ENCODE measurements at places on chromosomes 1 and 21.

GRCh38 chr1:2299131-2299627 lies 71.1 kb downstream of the SKI start:
- no peak for DNase-seq

- no peak for DNase-seq
Measured at GRCh38 chr1:147052143-147052542, 114.0 kb downstream of the NBPF12 start.

GRCh38 chr1:84504580-84505492 lies 1.4 kb upstream of the SPATA1 start:
- peak; percentile 69 for DNase-seq

DNA sequence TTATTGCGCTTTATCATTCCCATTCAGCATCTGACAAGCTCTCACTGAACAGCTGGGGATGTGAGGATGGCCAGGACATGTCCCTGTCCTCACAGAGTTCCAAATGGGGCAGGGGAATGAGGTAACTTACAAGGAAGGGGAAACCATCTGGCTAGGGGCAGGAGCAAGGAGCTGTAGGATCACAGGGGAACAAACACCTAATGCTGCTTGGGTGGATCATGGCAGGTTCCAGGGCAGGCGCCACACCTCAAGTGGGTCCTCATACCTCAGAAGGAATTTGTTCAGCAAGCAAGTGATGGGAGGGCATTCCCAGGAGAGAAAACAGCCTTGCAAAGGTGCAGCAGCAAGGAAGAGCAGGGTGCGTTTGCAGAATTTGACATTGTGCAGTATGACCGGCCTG lies 35.1 kb upstream of the GRIK3 start:
- no peak for DNase-seq

DNA sequence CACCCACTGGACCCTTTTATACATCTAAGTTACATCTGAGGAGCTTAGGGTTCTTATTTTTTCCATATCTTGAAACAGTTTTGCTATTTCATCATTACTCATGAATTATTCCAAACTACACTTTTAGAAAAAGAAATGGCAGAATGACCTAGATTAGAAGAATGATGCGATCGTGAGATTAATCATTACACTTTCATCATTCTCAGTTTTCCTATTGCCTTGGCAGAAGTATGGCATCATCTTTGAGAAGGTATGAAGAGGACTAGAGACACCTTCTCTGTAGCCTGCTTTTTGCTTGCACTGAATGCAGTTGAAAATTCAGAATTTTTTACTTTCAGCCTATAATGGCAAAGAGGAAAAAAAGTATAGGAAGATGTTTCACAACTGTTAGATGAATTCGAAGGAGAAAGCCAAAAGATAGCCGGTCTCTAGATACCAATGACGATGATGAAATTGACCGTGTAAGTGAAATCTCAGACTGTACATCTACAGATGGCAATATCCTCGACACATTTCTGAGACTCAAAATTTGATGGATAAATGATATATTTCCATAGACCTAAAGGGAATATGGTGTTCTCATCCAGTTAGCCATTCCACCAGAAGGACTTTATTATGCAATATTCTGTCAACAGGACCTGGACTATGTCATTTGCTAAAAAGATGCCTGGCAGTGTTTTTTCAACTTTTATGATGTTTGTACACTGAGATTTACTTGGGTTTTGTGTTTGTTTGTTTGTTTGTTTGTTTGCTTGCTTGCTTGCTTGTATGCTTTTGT lies 191.8 kb downstream of the TOMM20 start:
- no peak for DNase-seq

- peak; percentile 28 for DNase-seq
Measured at GRCh38 chr1:198196630-198197029, 39.8 kb downstream of the NEK7 start.

GRCh38 chr21:27429710-27430341 lies 462.9 kb upstream of the ADAMTS5 start:
- peak; percentile 97 for DNase-seq

GRCh38 chr1:166884040-166884642 lies 8.1 kb upstream of the TADA1 start:
- peak; percentile 15 for DNase-seq

- DNase-seq = no peak
Measured at GRCh38 chr1:235290740-235291502, 37.1 kb downstream of the ARID4B start.

DNA sequence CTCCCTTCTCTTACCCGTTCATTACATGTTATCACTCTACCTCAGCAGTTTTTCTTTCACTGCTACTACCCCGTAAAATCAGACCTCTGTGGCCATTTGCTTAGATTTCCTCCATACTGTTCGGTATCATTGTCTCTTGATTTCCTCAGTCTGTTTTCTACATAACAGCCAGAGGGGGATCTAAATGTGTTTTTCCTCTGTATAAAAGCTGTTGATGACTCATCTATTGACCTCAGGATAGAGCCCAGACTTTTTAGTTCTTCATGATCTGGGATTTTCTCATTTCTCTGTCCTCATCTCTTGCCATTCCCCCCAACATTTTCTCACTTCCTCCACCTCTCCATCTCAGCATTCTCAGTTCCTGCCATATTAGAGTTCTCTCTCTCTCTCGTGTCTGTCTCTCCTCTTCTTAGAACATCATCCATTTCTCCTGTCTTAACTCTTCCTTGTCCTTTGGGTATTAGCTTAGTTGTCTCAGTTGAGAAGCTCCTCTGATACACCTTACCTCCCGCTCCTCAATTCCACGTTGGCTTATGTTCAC lies 10.5 kb downstream of the OTUD3 start:
- peak; percentile 45 for DNase-seq

DNA sequence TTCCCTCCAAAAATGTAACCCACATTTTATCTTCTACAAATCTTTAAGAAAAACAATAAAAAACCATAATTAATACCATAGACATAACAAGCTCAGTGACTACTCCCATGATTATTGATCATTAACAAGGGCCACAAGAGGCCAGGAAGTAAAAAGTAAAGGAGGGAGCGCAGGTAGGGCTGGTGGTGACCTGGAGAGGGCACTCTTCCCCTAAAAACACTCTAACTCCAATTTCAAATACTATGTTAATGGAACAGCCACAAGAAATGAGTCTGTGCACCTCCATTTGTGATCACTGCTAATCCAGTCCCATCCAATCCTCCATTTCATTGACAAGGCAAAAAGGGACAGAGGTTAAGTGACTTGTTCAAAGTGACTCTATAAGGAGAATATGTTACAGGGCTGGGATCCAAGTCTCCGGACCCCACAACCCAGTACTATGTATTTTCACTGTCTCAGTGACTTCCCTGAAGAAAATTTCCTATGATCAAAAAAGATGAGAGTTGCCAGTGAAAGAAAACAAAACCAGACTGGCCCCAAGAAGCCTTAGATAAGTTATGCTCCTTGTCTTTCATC lies 41.2 kb upstream of the CFAP298 start:
- peak; percentile 29 for DNase-seq

- peak; percentile 15 for DNase-seq
Measured at GRCh38 chr1:236685917-236686814, at the start of gene ACTN2. Gene ACTN2, plus strand, starts transcription at chr1:236686499. Its CDS starts 175 bp downstream, at chr1:236686674.

GRCh38 chr1:56505792-56506743 lies 73.3 kb downstream of the PLPP3 start:
- DNase-seq = no peak

DNA sequence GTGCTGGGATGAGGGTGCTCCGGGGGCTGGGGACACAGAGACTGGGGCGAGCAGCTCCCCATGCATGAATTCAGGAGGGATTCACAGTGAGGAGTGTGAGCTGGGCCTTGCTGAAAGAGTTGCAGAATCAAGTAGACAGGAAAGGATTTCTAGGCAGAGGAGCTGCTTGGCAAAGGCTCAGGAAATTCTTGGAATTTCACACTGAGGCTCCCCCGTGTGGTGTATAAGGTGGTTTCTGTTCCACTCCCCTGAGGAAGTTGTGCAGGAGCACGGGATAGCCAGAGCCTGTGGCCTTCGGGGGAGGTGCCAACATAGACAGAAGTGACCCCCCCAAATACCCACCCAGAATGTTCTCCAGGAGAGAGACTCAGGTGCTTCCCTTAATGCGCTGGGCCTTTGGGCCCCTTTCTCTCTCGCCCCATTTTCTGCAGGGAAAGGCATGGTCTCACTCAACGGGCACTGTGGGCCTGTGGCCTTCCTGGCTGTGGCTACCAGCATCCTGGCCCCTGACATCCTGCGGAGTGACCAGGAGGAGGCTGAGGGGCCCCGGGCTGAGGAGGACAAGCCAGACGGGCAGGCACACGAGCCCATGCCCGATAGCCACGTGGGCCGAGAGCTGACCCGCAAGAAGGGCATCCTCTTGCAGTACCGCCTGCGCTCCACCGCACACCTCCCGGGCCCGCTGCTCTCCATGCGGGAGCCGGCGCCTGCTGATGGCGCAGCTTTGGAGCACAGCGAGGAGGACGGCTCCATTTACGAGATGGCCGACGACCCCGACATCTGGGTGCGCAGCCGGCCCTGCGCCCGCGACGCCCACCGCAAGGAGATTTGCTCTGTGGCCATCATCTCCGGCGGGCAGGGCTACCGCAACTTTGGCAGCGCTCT lies 58.5 kb upstream of the ACTL8 start:
- peak; percentile 83 for DNase-seq

GRCh38 chr1:72241397-72241796 lies 40.9 kb downstream of the NEGR1 start:
- DNase-seq = no peak

GRCh38 chr1:213512316-213512715 lies 461.3 kb downstream of the RPS6KC1 start:
- DNase-seq = no peak

Measured in EH (cell line).